ENCODE measurements at places on chromosomes 12 and 14.

- no peak for DNase-seq
Observed at GRCh38 chr12:80709811-80710726, 2.6 kb downstream of the MYF6 start.

DNA sequence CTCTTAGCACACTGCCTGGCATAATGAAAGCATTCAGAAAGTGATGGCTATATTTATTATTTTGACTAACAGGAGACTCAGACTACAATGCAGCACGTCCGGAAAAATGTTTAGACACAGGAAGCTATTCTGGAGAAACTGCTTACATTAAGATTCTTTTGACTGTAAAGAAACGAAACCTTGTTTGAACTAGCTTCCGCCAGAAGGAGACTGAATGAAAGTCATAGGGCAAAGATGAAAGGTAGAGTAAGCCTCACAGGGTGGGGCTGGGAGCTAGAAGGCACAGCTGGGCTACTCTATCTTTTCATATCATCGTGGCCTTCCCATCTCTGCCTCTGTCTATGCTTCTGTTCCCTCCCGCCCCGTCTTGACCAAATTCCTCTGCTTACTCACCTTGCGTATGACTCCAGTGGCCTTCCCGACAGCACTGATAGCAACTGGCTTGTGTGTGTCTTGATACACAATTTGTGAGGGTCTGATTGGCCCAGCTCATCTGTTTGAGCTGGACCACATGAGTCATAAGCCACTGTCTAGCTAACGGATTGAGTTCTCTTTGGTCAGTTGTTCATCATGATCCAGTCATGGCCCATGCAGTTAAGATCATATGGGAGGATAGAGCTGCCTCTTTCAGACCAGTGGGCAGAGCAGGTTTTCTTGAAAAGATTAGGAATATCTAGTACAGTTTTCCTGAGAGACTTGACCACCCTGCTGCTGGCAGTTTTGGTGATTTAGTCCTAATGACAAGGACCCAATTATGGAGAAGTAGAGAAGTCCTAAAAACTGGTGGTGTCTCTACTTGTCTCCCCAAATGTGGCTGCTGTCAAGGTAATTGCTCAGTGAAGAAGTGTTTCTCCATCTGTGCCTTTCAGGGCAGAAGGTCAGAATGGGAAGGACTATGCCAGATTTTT is 151.5 kb upstream of the SLC38A2 start:
- peak; percentile 37 for DNase-seq

GRCh38 chr12:113778432-113779132 is 187.5 kb downstream of the RBM19 start:
- no peak for DNase-seq

GRCh38 chr14:68172627-68173026 is 353.0 kb downstream of the RAD51B start:
- DNase-seq, result peak; percentile 29

- DNase-seq, result peak; percentile 98
Observed at GRCh38 chr12:101925361-101925760, 48.0 kb downstream of the DRAM1 start.

DNA sequence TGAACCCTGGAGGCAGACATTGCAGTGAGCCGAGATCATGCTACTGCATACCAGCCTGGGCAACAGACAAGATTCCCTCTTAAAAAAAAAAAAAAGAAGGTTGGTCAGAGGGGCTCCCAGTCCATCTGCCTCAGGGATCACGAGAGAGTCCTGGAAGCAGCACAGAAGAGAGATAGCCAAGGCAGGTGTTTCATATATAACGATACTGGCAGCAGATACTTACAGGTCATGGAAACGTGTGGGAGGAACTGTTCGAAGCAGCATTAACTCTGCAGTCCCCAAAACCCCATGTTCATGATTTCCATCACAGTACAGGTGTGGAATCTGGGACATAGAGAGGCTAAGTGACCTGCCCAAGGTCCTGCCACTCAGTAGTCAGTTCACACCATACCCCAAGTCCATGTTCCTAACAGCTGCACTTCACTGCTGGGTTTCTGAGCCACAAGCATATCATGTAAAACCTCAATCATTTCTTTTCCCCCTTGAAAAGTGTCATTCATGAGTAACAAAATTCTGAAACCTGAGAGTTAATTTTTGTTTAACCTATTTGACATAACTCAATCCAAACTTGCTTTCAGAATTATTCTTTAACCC is 16.7 kb downstream of the CDK2AP1 start:
- no peak for DNase-seq

DNA sequence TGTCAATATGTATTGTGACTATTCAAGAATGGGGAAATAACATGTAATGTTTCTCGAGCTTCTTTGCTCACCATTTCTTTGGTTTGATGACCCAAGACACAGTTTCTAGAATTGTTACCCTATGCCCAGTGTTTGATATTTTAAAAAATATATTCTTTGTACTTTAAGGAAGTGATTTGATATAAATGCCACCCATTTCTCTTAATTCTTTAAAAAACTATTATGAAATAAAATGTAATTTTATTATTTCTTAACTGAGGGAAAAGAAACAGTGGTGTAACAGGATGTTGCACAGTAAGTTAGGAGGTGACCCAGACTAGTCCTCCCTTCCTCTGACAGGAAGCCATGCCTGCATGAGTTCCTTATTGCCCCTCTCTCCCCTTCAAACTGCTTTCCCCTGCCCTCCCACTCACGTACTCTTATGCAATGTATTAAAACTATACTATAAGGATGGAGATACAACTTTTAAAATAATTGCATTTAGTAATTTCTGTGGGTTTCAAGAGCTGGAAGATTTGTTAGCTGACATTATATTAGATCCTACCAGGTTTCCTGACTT is 279.4 kb downstream of the TMTC2 start:
- no peak for DNase-seq

DNA sequence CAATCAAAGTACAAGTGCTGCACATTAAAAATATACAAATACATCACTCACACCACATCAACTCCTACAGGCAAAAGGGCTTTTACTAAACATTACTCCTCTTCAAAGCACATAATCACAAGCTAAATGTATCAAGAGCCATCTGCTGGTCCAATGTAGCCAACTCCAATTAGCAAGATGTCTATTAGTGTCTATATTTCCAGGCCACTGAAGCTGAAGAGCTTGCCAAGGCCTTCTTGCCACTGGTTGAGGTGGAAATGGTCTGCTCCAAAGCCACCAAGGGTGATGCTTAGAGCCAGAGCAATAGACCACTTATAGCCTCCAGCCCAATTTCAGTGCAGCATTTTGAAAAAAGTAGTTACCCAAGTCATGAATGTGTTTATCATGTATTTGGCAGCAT is 54.4 kb downstream of the RASSF9 start:
- DNase-seq, result no peak

DNA sequence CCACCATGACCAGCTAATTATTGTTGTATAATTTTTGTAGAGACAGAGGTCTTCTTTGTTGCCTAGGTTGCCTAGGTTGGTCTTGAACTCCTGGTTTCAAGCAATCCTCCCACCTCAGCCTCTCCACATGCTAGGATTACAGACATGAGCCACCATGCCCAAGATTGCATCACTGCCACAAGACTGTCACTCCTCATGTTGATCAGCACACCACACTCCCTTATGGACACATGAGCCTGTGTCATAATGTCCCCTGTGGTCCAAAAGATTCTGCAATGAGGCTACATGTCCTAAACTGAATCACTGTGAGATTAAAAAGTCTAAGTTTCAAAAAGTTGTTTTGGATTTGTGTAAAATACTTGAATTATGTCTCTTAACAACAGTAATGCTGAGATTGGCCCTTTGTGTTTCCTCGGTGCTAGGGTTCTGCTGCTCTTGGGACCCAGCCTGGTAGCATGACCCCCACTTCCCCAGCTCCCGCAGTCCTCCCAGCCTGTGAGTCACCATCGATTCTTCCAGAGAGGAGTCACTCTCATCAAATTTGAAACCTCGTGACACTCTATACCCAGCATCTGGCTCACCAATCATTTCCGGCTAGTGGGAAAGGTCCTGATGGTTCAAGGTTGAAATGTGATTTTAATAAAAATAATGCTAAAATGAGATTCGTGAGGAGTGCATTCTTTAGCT is 890.9 kb downstream of the VRK1 start:
- peak; percentile 35 for DNase-seq

- peak; percentile 24 for DNase-seq
Observed at GRCh38 chr12:56928262-56928661, 5.9 kb downstream of the SDR9C7 start.

DNA sequence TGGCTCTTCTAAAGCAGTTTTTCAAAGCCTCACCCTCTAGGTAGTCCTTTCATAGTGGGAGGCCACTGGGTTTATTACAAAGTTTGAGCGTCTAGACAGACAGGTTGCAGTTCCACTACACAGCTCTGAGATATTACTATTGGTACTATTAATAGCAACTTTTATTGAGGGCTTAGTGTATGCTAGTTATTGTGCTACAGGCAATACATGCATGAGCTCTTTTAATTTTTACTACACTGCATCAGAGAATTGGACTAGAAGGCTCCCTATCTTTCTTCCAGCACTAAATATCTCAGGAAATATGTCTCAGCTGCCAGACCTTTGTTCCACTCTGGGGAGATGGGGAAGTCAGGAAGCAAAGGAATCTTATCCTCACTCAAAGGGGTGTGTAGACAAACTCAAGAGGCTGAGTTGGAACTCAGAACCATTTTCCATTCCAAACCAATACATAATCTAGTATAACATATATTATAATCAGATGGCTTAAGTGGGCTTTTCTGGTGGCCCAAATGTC is 161.8 kb upstream of the SLC38A2 start:
- DNase-seq, result no peak

GRCh38 chr12:31897781-31898503 is 61.3 kb upstream of the RESF1 start:
- no peak for DNase-seq

- no peak for DNase-seq
Observed at GRCh38 chr14:34502545-34503225, 36.8 kb downstream of the EAPP start.

GRCh38 chr12:98422359-98422758 is 93.0 kb upstream of the TMPO start:
- DNase-seq, result no peak

- peak; percentile 95 for DNase-seq
Observed at GRCh38 chr12:120257041-120257821, 8.3 kb downstream of the PXN start.

DNA sequence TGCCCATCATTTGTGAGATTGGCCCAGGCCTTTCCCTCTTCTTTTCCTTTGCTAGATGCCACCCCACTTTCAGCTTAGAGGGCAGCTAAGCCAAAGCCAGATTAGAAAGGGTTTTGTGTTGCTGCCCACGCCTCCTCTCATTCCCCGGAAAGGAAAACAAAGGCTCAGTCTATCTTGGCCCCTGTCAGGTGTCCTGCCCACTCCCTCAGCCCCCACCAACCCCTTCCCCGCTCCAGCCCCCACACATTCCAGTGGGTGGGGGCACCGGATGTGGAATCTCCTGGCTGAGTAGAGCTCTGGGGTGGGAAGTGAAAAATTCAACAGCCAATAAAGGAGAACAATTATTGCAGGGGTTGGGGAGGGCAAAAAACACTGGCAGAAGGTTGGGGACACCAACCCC is 2.2 kb downstream of the BLOC1S1 start:
- DNase-seq, result no peak

GRCh38 chr12:115450710-115451109 is 766.7 kb upstream of the TBX3 start:
- DNase-seq, result no peak

DNA sequence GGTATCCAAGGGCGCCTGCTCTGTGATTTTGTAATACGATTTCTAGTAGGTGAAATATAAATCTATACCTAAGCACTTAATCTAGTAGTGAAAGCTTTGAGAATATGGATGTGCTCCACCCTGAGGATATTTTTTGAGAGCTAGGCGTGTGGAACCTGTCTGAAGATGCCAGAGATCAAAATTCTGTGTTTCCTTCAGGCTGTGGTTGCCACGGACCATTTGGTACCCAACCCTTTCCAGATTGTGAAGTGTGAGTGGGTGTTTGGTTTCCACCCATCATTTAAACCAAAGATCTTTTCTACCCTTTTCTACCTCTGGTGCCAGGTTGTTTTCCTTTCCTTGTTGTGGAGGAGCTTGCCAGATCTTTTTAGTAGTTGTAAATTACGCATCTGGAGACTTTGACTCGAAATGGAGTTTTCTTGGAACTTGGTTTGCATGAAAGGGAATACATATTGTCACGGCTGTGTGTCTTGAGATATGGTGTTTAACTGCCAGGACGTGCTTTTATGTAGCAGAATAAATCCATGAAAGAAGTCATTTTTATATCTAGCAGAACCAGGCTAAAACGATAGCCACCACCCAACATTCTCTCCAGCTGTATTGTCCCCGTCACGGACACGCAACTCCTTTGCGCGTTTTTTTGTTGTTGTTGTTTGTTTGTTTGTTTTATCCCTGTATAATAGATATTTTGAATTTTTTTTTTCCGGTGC is 2.2 kb downstream of the LRFN5 start:
- DNase-seq, result no peak

- no peak for DNase-seq
Observed at GRCh38 chr14:101482066-101482465, 79.2 kb upstream of the DIO3 start.

DNA sequence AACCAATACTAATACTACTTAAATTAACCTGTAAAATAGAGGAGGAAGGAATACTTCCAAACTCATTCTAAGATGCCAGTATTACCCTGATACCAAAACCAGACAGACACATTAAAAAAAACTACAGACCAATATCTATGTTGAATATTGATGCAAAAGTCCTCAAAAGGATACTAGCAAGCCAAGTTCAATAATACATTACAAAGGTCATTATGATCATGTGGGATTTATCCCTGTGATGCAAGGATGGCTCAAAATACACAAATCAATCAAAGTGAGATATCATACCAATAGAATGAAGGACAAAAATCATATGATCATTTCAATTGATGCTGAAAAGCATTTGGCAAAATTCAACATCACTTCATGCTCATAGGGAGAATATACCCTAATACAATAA is 97.2 kb upstream of the ATXN7L3B start:
- no peak for DNase-seq

GRCh38 chr12:1034751-1035457 is 43.9 kb downstream of the ERC1 start:
- DNase-seq, result no peak

DNA sequence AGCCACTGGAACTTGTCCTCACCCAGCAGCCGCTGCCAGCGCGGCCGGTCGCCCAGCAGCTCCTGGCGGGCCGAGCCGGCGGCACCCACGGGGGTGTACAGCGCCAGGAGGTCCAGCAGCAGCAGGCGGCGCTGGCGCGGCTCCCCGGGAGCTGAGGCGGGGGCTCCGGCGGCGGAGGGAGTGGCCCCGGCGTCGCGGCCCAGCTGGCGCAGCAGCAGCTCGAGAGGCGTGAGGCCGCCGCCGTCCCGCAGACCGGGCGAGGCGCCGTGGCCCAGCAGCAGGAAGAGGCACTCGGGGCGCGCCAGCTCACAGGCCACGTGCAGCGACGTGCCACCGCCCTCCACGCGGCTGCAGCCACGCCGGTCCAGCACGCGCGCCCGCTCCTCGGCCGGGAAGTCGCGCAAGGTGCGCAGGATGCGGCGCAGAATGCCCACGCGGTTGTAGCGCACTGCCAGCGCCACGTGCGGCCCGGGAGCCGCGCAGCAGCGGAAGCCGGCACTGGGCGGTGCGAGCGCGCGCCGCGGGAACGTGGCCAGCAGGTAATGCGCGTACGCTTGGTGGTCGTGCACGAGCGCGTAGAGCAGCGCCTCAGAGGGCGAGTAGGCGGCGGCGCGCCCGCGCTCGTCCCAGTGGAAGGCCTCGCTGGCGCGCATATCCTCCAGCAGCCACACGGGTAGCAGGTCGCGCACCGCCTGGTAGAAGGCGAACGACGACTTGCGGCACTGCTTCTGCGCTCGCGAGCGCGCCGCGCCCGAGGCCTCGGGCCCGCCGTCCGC is 2.3 kb downstream of the ANKRD9 start:
- DNase-seq, result no peak

- no peak for DNase-seq
Observed at GRCh38 chr12:3531496-3531895, 40.5 kb downstream of the PRMT8 start.

GRCh38 chr14:56461276-56462275 is 118.0 kb upstream of the TMEM260 start:
- DNase-seq, result no peak

Measured in fibroblast of gingiva (primary cell).